Renal cortex interstitium (tissue), 15 donors: ENCODE measurements at places on chromosomes 2 and 18.

GRCh38 chr2:190679813-190680591 is 31.1 kb downstream of the NAB1 start:
- DNase-seq: no peak

- DNase-seq: no peak
Measured at GRCh38 chr18:59155153-59155552, 15.5 kb downstream of the SEC11C start.

DNA sequence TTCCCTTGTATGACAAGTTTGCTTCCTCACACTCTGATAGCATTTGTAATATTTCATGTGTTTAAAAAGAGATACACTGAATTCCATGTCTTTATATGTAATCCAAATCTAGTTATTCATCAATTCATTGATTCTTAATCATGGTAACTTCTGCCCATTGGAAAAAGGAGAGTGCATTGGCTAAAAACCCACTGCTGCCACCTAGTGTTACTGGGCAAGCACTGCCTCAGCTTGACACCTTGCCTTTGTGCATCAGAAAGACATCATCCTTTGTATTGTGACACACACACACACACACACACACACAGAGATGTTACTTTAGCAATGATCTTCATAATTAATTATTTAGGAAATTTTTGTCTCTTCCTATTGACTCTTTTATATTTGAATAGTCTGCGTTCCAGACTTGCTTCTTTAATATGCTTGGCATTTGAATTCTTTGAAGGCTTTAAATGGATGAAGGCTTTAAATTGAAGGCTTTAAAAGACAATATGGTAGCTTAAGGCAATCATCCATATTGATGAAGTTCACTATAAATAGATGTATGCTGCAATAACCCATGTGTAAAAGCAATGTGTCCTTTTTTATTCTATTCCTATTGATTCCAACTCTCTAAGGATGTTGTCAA is 414.2 kb upstream of the CHST9 start:
- DNase-seq: peak; percentile 27

DNA sequence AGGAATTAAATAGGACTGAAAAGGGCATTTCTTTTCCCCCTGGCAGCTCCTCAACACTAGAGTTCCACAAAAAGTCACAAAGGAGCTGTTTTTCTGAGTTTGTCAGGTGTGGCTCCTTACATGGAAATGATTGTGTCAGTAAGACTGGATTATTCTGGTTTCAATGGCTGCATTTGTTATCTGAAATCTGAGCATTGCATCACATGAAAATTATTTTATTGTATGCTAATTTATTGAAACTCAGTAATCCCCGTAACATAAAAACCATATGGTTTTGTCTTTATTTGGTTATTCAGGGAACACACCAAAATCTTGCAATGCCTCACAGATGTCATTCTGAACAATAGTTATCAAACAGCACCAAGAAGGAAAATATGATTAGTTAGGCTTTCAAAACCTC is 439.7 kb upstream of the TNP1 start:
- DNase-seq: no peak

DNA sequence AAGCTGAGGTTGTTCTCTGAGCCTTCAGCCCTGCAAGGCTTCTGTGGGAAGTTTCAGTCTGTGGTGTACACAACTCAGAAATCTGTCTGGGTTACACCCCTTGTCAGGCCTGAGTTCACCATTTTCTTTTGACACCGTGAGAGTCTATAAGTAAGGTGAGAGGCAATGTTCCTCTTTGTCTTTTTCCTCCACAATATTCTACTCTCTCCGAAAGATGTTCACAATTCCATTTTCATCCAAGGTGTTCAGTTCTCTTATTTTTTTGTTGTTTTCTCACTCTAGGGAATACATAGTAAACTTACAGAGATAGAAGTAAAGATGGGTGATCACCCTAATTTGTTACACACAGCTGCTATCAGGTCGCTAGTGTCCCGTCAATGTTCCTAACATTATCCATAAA is 3.2 kb downstream of the ERMN start:
- no peak for DNase-seq

- DNase-seq: no peak
Measured at GRCh38 chr2:68230241-68231060, 21.9 kb downstream of the PPP3R1 start.

DNA sequence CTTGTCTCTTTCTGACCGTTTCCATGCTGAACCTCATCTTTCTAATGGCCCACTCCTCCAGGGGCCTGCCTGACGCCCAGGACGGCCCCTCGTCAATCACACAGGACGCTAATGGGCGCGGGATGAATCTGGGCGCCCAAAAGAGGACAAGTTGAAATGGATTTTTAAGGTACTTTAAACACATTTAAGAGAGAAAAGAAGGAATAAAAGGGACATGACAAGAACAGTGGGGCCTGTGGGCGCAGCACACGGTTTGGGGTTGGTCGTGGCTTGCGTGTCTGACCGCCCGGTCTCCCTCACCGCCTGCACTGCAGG is 607 bp upstream of the UBE2F start:
- no peak for DNase-seq

GRCh38 chr2:190948671-190949070 is 65.3 kb downstream of the STAT1 start:
- DNase-seq: no peak

DNA sequence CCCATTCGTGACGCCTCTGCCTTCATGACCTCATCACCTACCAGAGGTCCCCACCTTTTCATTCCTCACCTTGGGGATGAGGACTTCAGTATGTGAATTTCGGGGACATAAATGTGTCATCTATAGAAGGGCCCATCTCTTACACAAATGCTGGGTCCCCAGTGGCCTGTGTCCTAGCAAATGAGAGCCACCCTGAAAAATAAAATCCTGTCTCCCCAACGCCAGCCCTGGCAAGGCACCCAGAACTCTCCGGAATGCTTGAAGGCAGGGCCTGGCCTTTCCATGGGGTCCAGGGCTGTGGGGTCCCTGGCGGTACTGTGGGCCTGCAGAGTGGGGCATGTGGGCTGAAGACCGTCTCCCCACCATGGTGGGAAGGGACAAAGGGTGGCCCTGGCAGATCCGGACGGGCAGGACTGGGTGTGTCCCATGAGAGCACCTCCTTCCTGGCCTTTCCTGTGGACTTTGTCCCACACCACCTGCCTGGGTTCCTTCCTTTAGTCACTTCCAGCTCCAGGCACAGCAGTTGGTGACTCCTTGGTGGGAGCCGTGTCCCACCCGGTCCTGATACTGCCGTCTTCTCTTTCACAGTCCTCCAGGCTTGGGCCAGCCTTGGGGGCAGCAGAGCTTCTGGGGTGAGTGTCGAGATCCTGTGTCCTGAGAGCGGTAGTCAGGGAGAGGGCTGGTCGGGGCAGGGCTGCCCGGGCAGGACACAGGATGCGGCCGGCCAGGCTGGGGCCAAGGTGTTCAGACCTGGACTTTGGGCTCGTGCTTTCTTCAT is 18.6 kb downstream of the CAPN10 start:
- DNase-seq: no peak

- DNase-seq: no peak
Measured at GRCh38 chr2:51071191-51071590, 39.3 kb upstream of the NRXN1 start.

DNA sequence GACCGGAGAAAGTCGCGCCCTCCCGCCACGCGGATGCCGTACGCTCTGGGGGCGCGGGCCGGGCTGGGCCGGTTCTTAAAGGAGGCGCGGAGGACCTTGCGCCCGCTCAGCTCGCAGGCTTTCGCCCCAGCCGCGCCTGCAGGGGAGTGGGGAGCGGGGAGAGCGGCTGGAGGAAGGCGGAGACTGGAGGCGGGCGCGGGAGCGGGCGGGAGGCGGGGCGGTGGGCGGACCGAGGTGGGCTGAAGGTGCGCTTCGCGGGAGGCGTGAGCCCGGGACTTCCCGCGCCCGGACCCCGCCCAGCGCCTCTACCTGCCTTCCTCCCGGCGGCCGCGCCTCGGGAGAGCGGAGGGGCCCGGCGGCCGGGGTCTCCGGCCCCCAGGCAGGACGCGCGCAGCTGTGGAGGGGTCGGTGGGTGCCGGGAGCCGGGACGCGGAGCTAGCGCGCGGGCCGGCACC is at the start of gene ADRA2B:
TSS of gene ADRA2B (minus strand) at position 148 of the 455 bp plus-strand sequence. CDS start 422 bp downstream, outside the sequence.
- peak; percentile 33 for DNase-seq

GRCh38 chr2:101114815-101115214 is 36.4 kb downstream of the TBC1D8 start:
- no peak for DNase-seq

GRCh38 chr2:158489366-158490112 is 32.8 kb downstream of the PKP4 start:
- DNase-seq: no peak

- no peak for DNase-seq
Measured at GRCh38 chr2:152453129-152453911, 118.3 kb downstream of the FMNL2 start.

- DNase-seq: no peak
Measured at GRCh38 chr2:214695789-214696188, 113.7 kb downstream of the BARD1 start.

DNA sequence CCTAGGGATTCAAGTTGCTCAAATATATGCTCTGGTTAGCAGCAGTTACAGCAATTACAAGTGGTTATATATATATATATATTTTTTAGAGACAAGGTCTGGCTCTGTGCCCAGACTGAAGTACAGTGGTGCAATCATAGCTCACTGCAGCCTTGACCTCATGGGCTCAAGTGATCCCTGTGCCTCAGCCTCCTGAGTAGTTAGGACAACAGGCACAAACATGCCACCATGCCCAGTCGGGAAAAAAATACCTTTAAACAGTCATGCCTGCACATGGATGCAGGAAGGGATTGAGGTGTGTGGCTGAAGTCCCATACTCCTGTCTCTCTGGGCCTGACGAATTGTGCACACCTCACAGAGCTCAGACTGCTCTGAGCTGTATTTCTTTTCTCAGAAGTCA is 19.6 kb upstream of the DNAH7 start:
- DNase-seq: no peak

GRCh38 chr2:39816428-39816827 is 37.4 kb upstream of the THUMPD2 start:
- no peak for DNase-seq

- no peak for DNase-seq
Measured at GRCh38 chr2:204487447-204488229, 57.6 kb upstream of the PARD3B start.

DNA sequence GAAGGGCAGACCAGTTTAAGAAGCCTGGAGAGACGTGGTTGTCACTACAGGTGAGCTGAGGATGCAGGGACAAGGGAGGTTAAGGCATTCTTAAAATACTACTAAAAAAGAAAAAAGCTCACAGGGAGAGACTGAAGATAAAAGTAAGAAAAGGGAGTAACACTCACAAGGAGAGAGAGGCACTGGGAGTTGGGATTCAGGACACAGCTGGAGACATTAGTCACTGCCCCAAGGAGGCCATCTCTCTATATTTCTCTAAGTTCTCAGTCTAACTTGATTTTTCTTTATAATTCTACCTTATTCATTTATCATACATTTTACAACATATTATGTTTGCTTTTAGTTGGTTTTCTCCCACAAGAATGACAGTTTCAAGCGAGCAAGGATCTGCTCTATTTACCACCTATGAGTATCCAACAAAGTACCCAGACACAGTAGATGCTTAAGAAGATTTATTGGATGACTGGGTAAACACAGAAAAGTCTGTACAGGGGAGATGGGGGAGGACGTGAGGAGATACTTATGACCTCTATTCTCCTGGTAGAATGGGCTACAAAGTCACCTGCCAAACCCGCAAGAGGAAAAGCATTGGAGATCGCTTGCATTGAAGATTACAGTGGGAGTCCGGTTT is 2.2 kb downstream of the SERPINE2 start:
- DNase-seq: no peak

DNA sequence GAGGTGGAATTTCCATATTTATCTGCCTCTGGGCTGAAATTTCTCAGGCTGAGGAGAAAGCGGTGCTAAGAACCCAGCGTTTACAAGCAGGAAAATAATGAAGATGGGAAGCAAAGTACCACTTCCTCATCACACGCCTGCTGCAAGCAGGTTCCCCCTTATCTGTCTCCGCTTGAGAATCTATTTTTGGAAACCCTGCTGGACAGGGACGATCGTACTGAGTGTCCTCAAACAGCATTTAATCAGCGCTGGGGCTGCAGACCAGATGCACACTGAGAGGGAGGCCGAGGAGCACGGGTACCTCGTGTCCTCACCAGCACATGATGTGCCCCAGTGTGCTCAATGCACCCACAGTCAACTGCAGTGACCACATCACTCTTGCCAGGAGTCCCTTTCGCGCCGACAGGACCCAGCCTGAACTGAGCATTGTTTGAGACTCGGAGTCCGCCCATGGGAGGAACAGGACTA is 160.4 kb downstream of the HDAC4 start:
- DNase-seq: no peak
